ENCODE measurements at places on chromosomes 2 and 18. TPM values are rescaled to one million over a fixed set of nuclear protein-coding genes. Genes with fewer than 3 reads are reported as not detected.

The AGXT gene
- not detected for total RNA-seq

DNA sequence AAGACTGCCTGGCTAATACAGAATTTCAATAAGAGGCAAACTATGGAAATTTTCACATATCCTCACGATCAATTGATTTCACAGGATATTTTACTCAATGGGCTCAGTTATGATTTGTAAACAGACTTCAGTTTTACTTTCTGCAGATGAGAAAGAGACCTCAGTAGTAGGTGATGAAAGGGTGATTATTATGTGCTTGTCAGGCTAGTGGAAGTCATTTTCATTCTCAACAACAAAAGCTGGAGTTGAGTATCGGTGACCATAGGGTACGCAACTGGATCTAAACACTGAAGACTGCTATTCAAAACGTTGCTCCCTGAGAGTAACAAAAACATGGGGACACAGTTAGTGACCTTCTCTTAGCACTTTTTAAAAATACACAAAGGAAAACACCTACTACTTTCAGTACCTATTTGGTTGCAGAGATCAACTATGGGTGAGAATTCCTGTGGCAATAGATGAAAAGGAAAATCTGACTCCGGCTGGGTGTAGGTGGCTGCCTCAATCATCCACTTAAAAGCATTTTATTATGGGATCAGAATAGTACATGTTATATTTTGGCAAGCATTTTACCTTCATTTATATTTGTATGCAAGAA, 126.2 kb upstream of the VRK2 start:
- DNase-seq: no peak

The POTEI gene
- total RNA-seq: 1.4 TPM

- no peak for DNase-seq
Observed at GRCh38 chr2:172612051-172612450, 56.2 kb downstream of the PDK1 start.

The VIL1 gene
- not detected for total RNA-seq

All from glutamatergic neuron (in vitro differentiated cells).